ENCODE measurements at places on chromosomes 11 and 22. TPM values are rescaled to one million over a fixed set of nuclear protein-coding genes. Genes with fewer than 3 reads are reported as not detected.

The C11orf91 gene
- not detected for total RNA-seq

The OR6A2 gene
- 0.07 TPM for total RNA-seq

DNA sequence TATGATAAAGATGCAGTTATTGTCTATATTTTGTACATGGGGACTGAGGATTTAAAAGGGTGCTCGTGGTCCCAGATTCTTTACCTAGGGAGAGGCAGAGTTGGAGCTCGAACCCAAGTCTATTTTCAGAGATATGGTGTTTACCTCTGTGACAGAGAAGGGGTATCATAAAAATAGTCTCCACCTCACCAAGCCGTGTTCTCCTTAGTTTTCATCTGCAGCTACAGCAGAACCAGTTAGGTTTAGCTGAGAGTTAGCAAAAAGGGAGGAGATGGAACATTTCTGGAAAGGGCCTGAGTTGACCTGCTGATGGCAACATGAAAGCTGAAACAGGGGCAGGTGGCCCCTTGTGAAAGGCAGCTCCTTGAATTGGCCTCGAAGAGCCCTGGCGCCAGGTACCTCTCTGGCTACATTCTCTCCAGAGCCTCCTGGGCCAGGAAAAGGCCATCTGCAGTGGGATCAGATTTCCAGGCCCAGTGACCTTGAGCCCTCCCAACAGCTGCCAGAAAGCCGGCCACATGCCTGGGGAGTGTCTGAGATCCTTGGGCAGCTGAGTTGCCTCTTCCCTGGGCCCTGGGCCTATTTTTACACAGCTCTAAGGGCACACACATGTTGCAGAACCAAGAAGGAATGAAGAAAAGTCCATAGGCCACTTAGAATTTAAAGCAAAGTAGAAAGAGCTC is 136.6 kb downstream of the NAV2 start:
- DNase-seq, result no peak

- DNase-seq, result no peak
Measured at GRCh38 chr11:114197799-114198500, 98.2 kb upstream of the NNMT start.

- no peak for DNase-seq
Measured at GRCh38 chr11:32121012-32121411, 30.1 kb downstream of the RCN1 start.

DNA sequence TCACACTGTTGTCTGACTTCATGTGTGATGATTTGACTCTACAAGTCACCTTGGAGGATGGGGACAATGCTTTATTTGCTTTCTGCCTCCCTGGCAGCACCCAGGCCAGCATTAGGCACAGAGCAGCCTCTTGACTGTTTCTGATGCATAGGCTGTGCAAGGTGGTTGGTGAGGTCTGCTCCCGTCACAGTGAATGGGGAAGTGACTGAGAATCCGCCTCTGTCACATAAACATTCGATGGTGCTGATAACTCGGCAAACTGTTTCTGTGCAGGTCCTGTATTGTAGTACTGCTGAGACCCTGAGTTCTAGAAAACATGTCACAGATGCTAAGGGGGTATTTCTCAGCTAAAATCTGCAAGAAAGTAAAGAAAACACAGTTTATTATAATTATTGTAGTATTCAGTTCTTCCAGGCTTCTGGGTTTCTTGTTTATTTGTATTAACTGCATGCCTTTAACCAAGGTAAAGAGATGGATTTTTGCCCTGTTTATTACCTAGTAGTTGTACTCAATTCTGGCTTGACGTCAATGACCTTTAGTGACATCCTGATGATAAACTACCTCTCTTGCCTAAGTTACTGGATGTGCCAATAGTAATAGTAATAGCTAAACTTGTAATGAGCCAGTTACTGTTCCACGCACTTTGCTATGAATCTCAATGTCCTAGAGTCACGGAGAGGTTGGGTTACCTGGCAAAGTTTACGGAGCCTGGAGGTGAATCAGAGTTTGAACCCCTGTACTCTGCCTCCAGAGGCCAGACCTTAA is 24.8 kb upstream of the RCN1 start:
- DNase-seq, result no peak
